ENCODE measurements at places on chromosomes 16 and 17.

- DNase-seq, result peak; percentile 91
Observed at GRCh38 chr16:15907863-15908478, 19.6 kb upstream of the CEP20 start.

DNA sequence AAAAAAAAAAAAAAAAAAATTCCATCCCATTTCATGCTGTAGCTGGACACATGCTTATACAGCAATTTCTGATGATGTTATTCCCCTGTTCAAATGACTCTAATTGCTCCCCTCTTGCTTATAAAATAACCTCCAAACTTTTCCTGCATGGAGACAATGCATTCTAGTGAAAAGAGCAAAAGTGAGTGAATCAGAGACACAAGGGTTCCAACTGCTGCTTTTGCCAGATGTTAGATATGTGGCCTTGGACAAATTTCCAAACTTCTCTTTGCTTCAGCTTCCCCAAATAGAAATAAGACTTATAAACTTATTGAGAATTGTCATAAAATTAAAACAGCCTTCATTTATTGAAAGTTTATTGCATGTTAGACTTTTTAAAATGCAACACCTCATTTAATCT lies 65.0 kb upstream of the AXIN2 start:
- DNase-seq, result no peak

DNA sequence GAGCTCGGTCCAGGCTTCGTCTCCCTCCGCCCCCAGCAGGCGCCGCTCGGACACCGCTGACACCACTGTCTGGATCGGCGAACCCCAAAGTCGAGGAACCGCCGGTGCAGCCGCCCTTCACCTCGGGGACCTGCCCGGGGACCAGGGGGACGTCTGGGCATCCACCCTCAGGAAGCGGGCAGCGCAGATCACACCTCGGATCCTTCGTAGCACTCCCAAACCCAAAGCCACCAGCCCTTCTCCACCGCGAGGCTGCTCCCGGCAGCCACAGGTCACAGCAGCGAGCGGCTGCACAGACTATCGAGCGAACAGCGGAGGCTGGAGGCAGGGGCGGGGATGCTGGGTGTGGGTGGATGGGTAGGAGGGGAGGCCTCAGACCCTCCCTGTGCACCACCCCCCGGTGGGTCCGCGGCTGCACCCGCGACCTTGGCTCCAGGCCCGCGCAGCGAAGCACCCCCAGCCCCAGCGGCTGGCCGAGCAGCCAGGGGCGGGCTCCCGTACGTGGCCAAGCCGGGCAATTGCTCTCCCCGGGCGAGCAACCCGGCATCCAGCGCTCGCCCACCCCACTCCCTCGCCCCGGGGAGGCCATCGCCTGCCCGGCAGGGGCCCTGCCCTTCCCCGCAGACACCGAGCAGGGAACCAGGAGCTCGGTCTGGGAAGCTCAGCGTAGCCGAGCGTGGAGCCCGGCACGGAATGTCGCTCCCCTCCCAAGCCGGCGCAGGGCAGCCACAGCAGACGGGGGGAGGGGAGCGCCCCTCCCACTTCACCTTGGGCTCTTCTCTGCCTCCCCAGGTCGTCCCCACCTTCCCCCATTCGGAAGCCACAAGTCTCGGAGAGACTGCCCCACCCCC lies 1.0 kb downstream of the SDK2 start:
- no peak for DNase-seq

DNA sequence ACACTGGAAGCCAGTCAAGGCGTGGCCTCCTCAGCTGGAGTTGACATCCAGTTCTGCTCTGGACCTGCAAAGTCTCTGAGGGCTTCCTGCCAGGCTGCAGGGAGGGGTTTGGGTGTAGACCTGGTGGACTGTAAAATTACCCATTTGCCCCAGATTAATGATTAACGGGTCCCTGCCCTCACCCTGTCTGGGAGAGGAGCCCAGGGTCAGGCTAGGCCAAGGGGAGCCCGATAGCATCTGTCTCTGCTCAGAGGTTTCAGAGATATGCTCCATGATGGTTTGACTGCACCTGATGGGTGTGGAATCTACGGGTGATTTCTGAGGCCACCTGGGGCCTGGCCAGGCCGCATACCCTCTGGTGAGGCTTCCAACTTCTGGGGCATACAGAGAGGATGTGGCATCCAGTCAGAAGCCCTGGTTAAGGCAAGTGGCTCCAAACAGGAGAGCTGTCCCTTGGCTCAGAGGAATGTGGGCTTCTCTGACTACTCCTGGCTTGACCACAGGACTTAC lies 11.2 kb downstream of the PPY start:
- no peak for DNase-seq

GRCh38 chr16:53913099-53913870 lies 209.3 kb downstream of the FTO start:
- DNase-seq, result no peak

- no peak for DNase-seq
Observed at GRCh38 chr17:73203788-73204479, 11.1 kb downstream of the COG1 start.

GRCh38 chr17:58325289-58325726 lies 3.3 kb downstream of the TSPOAP1 start:
- no peak for DNase-seq
